ENCODE measurements at places on chromosomes 12 and 14.

GRCh38 chr14:58238252-58239243, 6.1 kb upstream of the PSMA3 start:
- DNase-seq, result no peak

GRCh38 chr12:52005903-52006703, 643 bp upstream of the TAMALIN start:
- DNase-seq, result peak; percentile 76

DNA sequence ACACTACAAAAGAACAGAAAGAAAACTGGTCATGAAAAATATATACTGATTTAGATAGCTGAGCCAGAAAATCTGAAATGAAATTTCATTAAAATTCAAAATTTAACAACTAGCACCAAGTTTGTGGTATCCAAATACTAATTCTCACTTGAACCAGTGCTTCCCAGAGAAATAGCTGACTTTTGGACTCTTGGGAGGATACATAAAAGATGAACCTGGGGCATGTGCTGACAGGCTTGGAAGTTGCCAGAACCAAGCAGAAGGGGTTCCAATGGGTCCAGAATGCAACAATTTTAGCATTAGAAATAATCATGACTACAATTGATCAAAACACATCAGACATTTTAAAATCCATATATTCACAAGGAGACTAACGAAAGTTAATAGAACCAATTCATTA, 175.0 kb downstream of the MDGA2 start:
- DNase-seq, result no peak

GRCh38 chr12:58443981-58444371, 476.3 kb downstream of the LRIG3 start:
- DNase-seq, result no peak

DNA sequence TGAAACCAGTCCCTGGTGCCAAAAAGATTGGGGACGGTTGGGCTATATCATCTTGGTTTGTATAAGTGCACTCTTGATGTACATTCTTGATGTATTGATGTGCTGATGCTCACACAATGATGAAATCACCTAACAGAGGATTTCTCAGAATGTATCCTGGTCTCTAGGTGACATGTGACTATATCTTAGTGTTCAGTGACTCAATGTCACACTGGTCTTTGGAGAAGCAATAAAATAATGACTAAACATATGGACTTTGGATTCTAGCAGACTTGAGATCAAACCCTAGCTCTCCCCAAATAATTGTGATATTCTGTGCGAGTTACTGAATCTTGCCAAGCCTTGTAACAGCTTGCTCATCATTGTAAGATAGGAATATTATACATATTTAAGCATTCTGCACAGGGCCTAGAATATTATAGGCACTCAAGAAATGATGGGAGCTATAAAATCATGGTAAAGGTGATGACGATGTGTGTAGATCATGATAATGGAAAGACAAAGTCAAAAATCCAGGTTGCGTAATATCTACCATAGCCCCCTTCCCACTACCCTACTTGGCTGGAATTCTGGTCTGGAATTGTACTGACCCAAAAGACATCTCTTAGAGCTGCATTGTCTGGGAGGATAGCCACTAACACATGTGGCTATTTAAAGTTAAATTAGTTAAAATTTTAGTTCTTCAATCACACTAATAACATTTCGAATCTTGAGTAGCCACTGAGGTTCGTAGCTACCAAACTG, 117.6 kb upstream of the PWP1 start:
- no peak for DNase-seq

DNA sequence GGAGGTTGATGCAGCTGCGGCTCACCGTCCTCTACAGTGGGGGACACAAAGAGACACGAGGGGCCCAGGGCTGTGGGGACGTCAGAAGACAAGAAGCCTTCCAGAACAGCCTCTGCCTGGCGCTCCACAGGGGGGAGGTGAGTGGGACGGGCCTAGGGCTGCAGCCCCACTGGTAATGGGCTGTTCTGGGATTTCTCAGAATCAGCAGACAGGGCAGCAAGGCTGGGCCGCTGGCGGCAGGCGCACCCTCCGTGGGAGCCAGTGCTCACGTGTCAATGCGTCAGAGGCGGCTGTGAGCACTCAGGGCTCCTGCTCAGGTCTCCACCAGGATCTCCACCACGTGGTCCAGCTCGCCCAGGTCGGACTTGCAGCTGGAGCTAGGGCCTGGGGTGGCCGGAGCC, 10.0 kb downstream of the CDCA4 start:
- DNase-seq, result no peak

GRCh38 chr14:23414906-23415820, 7.1 kb upstream of the MYH6 start:
- no peak for DNase-seq

- DNase-seq, result peak; percentile 73
Observed at GRCh38 chr14:68968051-68968450, 11.1 kb downstream of the ACTN1 start.

- DNase-seq, result no peak
Observed at GRCh38 chr12:26567126-26567525, 265.9 kb downstream of the ITPR2 start.

DNA sequence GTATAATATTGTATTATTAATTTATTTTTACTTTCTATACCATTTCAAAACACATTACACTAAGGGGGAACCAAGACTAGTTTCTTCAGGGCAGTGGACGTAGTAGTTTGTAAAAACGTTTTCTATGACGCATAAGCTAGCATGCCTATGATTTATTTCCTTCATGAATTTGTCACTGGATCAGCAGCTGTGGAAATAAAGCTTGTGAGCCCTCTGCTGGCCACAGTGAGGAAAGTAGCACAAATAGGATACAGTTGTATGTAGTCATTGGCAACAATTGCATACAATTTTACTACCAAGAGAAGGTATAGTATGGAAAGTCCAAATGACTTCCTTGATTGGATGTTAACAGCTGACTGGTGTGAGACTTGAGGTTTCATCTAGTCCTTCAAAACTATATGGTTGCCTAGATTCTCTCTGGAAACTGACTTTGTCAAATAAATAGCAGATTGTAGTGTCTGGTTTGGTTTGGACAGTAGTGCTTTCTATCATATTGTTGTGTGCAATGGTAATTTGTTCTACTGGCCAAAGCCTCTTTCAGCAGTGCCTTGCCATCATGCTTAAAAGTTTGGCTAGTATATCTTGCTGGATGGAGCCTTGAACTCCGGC, 24.3 kb upstream of the PLEKHD1 start:
- DNase-seq, result peak; percentile 20

GRCh38 chr14:21078287-21078686, 8.2 kb downstream of the ARHGEF40 start:
- DNase-seq, result no peak

DNA sequence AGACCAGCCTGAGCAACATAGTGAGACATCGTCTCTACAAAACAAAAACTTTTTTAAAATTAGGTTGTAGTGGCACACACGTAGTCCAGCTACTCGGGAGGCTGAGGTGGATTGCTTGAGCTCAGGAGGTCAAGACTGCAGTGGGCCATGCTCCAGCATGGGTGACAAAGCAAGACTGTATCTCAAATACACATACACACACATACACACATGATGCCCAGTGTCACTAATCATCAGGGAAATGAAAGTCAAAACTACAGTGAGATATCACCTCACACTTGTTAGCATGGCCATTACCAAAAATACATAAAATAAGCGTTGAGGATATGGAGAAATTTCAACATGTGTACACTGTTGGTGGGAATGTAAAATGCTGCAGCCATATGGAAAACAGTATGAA, 33.2 kb upstream of the KICS2 start:
- DNase-seq, result no peak

GRCh38 chr12:26510354-26510674, 314.9 kb downstream of the SSPN start:
- DNase-seq, result no peak

GRCh38 chr14:94938016-94938415, 168.1 kb upstream of the GSC start:
- DNase-seq, result no peak

DNA sequence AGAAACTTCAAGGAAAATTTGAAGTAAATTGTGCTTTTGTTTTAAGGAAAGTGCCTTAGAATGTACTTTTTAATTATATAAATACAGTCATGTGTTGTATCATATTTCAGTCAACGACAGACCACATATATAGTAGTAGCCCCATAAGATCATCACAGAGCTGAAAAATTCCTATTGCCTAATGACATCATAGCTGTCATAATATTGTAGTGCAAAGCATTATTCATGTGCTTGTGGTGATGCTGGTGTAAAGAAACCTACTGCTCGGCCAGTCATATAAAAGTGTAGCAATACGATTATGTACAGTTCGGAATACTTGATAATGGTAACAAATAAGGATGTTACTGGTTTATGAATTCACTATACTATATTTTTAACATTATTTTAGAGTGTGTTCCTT, 198.9 kb upstream of the SLC16A7 start:
- DNase-seq, result no peak

DNA sequence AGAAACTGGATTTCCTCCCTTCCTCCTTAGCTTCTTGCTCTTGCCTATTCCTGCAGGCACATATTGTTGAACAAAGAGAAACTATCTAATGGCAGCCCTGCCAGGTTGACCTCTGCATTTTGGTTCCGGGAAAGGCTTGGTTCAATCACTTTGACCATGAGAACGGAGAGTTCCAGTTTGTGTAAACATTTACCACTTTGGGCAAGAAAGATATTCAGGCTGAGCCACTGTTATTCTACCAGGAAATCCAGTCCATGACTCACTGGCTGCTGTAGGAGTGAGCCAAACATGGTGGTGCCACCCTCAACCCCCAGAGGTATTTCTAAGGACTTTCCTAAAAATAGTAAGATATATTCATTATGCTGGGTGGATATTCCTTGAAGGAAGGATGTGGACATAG, 242.2 kb upstream of the OR4E1 start:
- no peak for DNase-seq

- no peak for DNase-seq
Observed at GRCh38 chr12:50271724-50272247, 11.5 kb downstream of the LIMA1 start.

- DNase-seq, result no peak
Observed at GRCh38 chr12:49813131-49813530, 15.1 kb downstream of the NCKAP5L start.

GRCh38 chr12:43453761-43454160, 98.2 kb downstream of the ADAMTS20 start:
- no peak for DNase-seq

GRCh38 chr14:63632932-63633514, 8.6 kb downstream of the WDR89 start:
- DNase-seq, result no peak

- no peak for DNase-seq
Observed at GRCh38 chr14:83611491-83611890, 1918.5 kb upstream of the FLRT2 start.

DNA sequence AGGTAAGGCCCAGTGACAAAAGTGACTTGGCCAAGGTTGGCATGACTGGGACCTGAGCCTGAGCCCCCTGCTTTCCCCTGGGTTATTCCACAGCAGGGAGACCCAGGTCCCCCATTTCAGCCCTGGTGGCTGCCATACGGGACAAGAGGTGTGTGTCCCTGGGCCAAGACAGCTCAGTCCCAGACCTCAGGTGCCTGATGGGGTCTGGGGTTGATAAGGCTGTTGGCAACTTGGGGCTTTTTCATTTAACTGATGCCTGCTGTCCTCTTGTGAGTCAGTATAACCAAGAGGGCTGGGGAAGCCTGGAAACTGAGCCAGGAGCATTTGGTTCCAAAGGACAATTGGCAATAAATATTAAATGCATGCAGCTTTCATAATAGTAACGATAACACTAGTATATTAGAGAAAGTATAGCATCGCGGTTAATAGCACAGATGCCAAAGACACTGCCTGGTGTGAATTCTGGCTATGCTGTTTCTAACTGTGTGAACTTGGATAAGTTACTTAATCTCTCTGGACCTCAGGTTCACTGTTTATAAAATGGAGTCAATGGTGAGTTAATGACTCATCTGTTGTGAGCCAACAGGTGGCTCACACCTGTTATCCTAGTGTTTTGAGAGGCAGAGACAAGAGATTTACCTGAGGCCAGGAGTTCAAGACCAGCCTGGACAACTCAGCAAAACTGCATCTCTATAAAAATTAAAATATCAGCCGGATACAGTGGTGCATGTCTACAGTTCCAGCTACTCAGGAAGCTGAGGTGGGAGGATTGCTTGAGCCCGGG, 898 bp downstream of the SDSL start:
- no peak for DNase-seq

- DNase-seq, result no peak
Observed at GRCh38 chr14:88164906-88165534, 158.0 kb downstream of the KCNK10 start.

- no peak for DNase-seq
Observed at GRCh38 chr14:62143245-62143644, 381.0 kb downstream of the SNAPC1 start.
